ENCODE measurements at places on chromosomes 5 and 9.

GRCh38 chr5:53429706-53430105, 50.7 kb upstream of the FST start:
- no peak for DNase-seq
- H3K4me1 ChIP-seq, result no peaks in the 10 kb centered on the region
- H3K36me3 ChIP-seq, result no peaks in the 10 kb centered on the region
- H3K27ac ChIP-seq, result no peak overlapping the region

GRCh38 chr9:135032868-135033460, 54.5 kb upstream of the OLFM1 start:
- DNase-seq, result no peak
- H3K4me3 ChIP-seq, result no peak overlapping the region
- no peaks in the 10 kb centered on the region for H3K36me3 ChIP-seq
- H3K4me1 ChIP-seq, result no peaks in the 10 kb centered on the region
- no peak overlapping the region for H3K27ac ChIP-seq

DNA sequence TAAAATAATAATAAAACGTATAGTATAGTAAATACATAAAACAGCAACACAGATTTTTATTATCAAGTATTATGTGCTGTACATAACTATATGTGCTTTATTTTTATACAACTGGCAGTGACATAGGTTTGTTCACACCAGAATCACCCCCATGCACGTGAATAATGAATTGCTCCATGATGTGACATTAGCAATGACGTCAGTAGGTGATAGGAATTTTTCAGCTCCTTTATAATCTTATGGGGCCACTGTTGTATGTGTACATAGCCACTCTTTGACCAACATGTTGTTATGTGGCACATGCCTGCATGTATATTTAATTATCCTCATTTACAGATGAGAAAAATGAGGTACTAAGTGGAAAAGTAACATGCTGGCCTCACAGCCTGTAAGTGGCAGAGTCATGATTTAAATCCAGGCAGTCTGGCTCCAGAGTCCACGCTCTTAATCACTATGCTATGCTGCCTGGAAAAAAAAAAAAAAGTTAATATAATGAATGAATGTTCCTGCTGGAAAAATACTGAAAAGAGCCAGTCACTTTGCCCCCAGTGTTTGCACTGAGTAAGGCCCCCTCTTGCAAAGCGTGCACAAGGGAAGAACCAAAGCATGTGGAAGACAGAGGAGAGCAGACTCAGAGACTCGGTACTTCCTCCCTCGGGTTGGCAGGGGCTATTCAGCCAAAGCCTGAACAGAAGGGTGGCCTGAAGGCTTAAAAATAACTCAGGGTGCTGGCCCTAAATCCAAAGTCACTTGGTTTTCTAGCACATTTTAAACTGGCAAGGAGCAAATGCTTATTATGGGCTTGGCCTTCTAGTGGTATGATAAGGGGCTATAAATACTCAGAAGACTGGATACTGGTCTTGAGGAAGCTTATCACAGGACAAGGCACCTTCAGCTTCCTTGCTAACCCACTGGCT, 206.8 kb downstream of the GLIS3 start:
- H3K27me3 ChIP-seq, result no peaks in the 10 kb centered on the region
- DNase-seq, result peak; percentile 59
- no peaks in the 10 kb centered on the region for H3K36me3 ChIP-seq
- no peak overlapping the region for H3K4me3 ChIP-seq
- peak overlapping the region; percentile 20 for H3K27ac ChIP-seq

- no peak for DNase-seq
- H3K27ac ChIP-seq, result no peak overlapping the region
- no peak overlapping the region for H3K4me3 ChIP-seq
- no peaks in the 10 kb centered on the region for H3K36me3 ChIP-seq
- no peaks in the 10 kb centered on the region for H3K4me1 ChIP-seq
- H3K27me3 ChIP-seq, result no peaks in the 10 kb centered on the region
These were observed 281.4 kb downstream of the TUSC1 start for GRCh38 chr9:25396828-25397227.

GRCh38 chr5:125277494-125278154, 531.2 kb upstream of the ZNF608 start:
- H3K4me3 ChIP-seq, result no peak overlapping the region
- H3K27me3 ChIP-seq, result no peaks in the 10 kb centered on the region
- no peak overlapping the region for H3K27ac ChIP-seq
- H3K4me1 ChIP-seq, result no peaks in the 10 kb centered on the region
- H3K36me3 ChIP-seq, result no peaks in the 10 kb centered on the region

- H3K4me1 ChIP-seq, result peaks cover 20% of the 10 kb centered on the region
- H3K4me3 ChIP-seq, result no peak overlapping the region
- peak overlapping the region; percentile 88 for H3K27ac ChIP-seq
- peaks cover 55% of the 10 kb centered on the region for H3K36me3 ChIP-seq
These were observed 10.0 kb upstream of the DOLPP1 start for GRCh38 chr9:129070696-129071525.

GRCh38 chr5:51487952-51488351, 104.7 kb downstream of the ISL1 start:
- no peak overlapping the region for H3K4me3 ChIP-seq
- H3K36me3 ChIP-seq, result no peaks in the 10 kb centered on the region
- no peaks in the 10 kb centered on the region for H3K4me1 ChIP-seq
- DNase-seq, result no peak
- H3K27ac ChIP-seq, result no peak overlapping the region

- H3K27me3 ChIP-seq, result no peaks in the 10 kb centered on the region
- no peak overlapping the region for H3K27ac ChIP-seq
- H3K4me1 ChIP-seq, result no peaks in the 10 kb centered on the region
- no peaks in the 10 kb centered on the region for H3K36me3 ChIP-seq
These were observed 41.3 kb upstream of the FOXE1 start for GRCh38 chr9:97811533-97812246.

DNA sequence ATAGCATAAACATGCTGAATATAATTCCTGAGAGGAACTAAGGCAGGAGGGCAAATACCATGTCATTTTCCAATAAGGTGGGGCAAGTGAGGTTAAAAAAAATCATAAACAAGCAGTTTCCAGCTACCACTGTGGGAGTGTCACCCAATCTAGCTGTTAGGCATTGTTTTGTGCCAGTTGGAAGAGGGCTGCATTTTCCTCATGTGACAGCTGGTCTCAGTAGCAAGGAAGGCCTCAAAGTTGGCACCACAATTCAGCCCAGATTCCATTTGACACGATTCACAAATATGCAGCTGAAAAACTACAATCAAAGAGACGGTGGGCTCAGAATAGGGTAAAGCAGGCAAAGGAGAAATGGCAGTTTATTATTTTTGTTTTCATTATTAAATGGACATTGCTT, 636.1 kb downstream of the KIF4B start:
- H3K27me3 ChIP-seq, result no peaks in the 10 kb centered on the region
- H3K4me1 ChIP-seq, result no peaks in the 10 kb centered on the region
- H3K4me3 ChIP-seq, result no peak overlapping the region
- H3K27ac ChIP-seq, result no peak overlapping the region
- DNase-seq, result no peak

GRCh38 chr5:912280-913091, 19.8 kb downstream of the TRIP13 start:
- no peaks in the 10 kb centered on the region for H3K4me1 ChIP-seq
- H3K36me3 ChIP-seq, result no peaks in the 10 kb centered on the region
- peak; percentile 53 for DNase-seq

- H3K27me3 ChIP-seq, result no peaks in the 10 kb centered on the region
- DNase-seq, result peak; percentile 80
- peak overlapping the region; percentile 89 for H3K27ac ChIP-seq
- peaks cover 98% of the 10 kb centered on the region for H3K4me1 ChIP-seq
- no peak overlapping the region for H3K4me3 ChIP-seq
- no peaks in the 10 kb centered on the region for H3K36me3 ChIP-seq
These were observed 3.8 kb downstream of the PCDH1 start for GRCh38 chr5:141874262-141874964.

GRCh38 chr9:96023486-96023885, 148.0 kb downstream of the ERCC6L2 start:
- DNase-seq, result no peak
- H3K27ac ChIP-seq, result peak overlapping the region; percentile 84
- no peak overlapping the region for H3K4me3 ChIP-seq
- H3K36me3 ChIP-seq, result no peaks in the 10 kb centered on the region
- H3K4me1 ChIP-seq, result peaks cover 50% of the 10 kb centered on the region
- H3K27me3 ChIP-seq, result peaks cover 54% of the 10 kb centered on the region

DNA sequence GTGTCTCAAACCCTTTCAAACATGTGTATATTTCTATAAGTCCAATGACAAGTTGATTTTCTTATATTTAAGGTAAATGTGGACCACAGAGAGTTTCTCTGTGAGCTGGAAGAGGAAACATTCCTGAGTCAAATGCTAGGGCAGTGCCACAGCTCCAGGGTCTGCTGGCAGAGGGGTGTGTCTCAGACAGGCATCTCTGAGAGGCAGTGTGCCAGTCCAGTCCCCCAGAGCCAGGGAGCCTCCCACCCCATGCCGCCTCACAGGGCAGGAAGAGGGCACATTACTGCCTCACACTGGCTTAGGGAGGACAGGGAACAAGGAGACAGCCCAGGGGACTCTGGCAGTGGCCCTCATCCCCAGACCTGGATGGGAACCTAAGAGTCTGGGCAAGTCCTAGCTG, 120.2 kb downstream of the TENT4A start:
- H3K27me3 ChIP-seq, result no peaks in the 10 kb centered on the region
- no peak for DNase-seq
- no peak overlapping the region for H3K4me3 ChIP-seq
- H3K4me1 ChIP-seq, result no peaks in the 10 kb centered on the region
- no peaks in the 10 kb centered on the region for H3K36me3 ChIP-seq
- H3K27ac ChIP-seq, result no peak overlapping the region

- no peaks in the 10 kb centered on the region for H3K27me3 ChIP-seq
- peak overlapping the region; percentile 24 for H3K27ac ChIP-seq
- H3K4me1 ChIP-seq, result peaks cover 15% of the 10 kb centered on the region
- no peak overlapping the region for H3K4me3 ChIP-seq
- no peak for DNase-seq
- no peaks in the 10 kb centered on the region for H3K36me3 ChIP-seq
These were observed 9.4 kb downstream of the CD180 start for GRCh38 chr5:67187006-67187715.

DNA sequence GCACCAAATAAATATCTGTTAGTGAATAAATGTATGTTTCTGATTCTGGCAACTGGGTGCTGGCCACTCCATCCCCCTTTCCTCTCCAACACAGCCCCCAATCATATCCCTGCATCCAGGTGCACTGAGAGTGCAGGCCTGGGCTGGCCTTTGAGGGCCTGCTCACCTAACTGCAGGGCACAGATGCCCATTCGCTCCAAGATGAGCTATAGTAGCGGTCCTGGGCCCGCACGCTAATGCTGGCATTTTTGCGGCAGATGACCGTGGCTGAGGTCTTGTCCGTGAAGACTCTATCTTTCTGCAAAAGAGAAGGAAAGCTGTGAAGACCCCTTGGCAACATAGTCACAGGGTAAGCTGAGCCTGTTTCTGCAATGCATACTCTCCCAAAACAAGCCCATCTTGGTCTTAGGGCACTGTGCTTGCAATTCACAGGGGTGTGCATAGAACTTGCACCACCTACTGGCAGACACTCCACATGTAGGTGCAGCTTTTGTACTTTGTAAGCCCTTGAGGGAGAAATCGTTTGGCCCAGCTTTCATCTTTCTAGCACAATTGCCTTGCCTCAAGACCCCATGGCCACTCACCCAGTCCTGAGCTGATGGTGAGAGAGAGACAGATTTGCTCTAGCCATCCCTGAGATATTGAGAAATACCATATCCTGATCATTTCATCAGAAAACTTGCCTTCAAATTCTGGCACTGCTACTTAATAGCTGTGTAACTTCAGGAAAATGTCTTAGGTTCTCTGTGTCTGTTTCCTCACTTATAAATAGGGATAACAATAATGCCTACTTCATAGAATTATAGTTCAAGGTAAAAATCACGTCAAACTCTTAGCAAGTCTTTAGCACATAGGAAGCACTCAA, 13.5 kb downstream of the IL12B start:
- H3K36me3 ChIP-seq, result no peaks in the 10 kb centered on the region
- H3K4me3 ChIP-seq, result no peak overlapping the region
- H3K27me3 ChIP-seq, result peaks cover 6% of the 10 kb centered on the region
- peak; percentile 52 for DNase-seq
- H3K27ac ChIP-seq, result no peak overlapping the region

DNA sequence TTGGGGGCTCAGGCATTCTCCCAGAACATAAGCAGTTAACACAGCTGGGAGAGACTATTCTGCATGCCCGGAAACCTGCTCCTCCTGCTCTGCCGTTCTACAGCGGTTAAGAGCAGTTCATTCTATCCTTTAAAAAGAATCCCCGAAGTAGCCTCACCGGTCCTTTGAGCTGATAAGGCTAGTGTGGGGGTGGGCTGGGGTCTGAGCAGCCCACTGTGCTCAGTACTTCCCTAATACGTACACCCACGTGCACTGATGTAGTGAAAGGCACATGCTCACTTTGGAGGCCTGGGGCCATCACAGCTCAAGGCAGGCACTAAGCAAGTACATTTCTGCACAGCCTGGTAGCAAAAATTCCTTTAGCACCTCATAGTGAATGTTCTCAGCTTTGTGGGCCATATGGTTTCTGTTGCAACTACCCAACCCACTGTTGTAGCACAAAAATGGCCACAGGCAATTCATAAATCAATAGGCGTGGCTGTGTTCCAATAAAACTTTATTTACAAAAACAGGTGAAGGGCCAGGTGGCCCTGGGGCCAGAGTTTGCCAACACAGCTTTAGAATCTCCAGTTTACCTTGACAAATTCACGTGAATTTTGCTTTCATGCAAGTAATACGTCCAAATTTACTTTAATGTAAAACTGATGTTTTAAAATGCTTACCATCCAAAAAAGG, 136.4 kb downstream of the ZNF354C start:
- no peak overlapping the region for H3K27ac ChIP-seq
- H3K4me3 ChIP-seq, result no peak overlapping the region
- no peaks in the 10 kb centered on the region for H3K4me1 ChIP-seq
- no peaks in the 10 kb centered on the region for H3K27me3 ChIP-seq
- DNase-seq, result no peak

DNA sequence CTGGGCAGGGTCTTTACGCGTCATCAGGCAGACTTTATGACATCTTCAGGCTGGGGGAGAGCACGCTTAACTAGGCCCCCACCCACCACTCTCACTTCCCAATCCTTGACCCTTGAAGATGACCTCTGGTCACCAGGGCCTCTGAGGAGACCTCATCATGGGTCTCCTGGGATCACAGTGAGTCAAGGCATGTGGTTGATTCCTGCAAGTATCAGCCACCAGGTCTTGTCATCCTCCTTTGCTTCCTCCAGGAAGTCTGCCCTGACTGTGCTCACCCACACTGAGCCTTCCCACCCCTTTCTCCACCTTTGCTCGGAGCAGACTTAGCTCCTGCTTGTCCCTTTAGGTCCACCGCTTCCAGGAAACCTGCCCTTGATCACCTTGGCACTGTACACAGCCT, 17.3 kb downstream of the ODF2 start:
- no peak overlapping the region for H3K4me3 ChIP-seq
- no peaks in the 10 kb centered on the region for H3K4me1 ChIP-seq
- peaks cover 18% of the 10 kb centered on the region for H3K36me3 ChIP-seq
- no peaks in the 10 kb centered on the region for H3K27me3 ChIP-seq
- no peak overlapping the region for H3K27ac ChIP-seq

DNA sequence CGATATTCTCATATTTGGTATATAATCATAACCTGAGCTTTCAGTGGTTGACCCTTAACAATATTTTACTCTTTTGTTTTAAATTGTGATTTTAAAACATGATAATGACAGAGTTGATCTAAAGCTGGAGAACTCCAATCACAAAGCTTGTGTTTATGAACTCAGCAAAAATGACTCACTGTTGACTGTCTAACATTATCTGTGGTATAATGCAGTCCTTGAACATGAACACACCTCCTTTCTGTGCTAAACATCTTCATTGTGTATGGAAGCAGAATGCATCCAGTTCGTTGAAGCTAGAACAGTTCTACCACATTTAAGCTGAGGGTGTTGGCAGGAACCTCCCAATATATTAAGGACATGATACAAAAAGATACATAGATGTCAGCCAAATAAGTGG, 1030.2 kb upstream of the SEMA6A start:
- DNase-seq, result no peak
- no peaks in the 10 kb centered on the region for H3K36me3 ChIP-seq

All from stomach (tissue), 19 donors.